ENCODE measurements at places on chromosomes 16 and 17.

GRCh38 chr16:72224260-72224768 is 52.4 kb upstream of the PMFBP1 start:
- no peak for DNase-seq

DNA sequence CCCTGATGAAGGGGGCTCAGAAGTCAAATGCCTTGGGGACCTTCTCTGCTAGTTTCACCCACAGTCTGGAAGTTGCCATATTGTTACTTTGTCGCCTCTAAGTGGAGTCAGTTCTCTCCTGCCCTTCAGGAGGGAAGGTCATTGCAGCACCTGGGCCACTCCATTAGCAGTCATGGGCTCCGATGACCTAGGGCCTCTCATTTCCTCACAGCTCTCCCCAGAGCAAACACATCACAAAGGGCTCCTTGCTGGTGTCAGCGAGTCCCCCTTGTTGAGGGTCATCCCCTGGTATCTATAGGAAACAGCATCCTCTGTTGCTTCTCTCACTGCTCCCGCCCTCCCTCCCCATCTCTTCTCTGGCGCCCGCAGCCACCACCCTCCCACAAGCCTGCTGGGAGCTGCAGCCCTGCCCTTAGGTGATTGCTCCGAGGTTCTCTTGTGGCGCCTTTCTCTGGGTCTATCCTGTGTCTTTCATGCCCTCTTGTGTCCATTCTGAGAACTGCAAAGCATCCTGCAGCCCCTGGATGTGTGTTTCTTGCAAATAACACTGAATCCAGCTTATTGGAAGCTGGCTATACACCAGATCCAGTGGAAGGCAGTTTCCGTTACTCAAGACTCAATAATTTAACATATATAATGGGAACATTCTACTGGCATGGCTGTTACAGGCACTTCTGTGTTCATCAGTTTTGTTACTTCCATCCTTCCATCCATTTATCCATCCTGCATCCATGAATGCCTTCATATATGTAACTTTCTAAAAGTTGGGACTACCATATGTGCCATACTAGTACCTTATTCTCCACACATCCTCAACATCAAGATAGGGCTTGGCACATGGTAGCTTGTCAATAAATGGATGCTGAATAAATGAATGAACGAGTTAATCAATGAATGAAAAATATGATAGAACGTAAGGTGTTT is 21.2 kb downstream of the PDILT start:
- DNase-seq: no peak

- DNase-seq: no peak
Observed at GRCh38 chr16:48963306-48963705, 318.3 kb downstream of the CBLN1 start.

- peak; percentile 61 for DNase-seq
Observed at GRCh38 chr16:85309656-85310587, 197.7 kb upstream of the CIBAR2 start.

DNA sequence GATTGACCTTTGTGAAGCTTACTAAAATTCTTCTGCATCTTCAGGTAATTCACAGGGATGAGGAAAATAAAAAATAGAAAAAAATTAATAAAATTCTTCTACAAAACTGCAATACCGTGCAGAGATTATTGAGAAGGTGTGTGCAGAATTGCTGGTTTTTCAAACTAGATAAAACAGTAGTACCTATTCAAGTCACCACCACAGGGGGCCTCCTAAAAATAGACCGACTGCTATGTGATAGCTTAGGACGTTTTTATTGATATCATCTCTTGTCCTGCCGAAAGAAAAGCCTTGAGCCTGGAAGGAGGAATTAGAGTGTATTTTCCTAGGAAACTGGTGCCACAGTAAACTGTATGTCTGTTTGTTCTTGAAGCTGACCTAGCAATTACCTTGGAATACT is 325.9 kb downstream of the ZFHX3 start:
- DNase-seq: no peak

- DNase-seq: no peak
Observed at GRCh38 chr16:89410794-89411309, 79.5 kb downstream of the ANKRD11 start.
